ENCODE measurements at places on chromosomes 11 and 22.

DNA sequence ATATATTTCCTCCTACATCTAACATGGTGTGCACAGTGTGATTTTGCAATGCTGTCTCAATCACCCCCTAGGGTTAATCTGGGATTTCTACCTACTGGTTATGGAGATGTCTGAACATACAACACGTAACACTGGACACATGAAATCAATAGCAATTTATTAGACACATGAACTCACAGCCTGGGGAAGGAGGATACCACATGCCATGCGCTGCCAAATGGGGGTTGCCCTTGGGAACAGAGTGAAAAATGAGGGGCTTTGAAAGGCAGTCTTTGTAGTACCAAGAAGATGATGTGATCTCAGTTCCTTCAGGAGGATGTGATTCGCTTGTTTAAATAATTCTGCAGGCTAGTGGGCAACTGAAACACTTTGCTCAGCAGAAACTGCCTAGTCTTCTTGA, 253.6 kb upstream of the LRRC4C start:
- no peak for DNase-seq

GRCh38 chr22:46049726-46050450, 72.9 kb upstream of the WNT7B start:
- DNase-seq, result no peak

GRCh38 chr11:63622323-63622722, 8.1 kb upstream of the PLAAT3 start:
- no peak for DNase-seq

GRCh38 chr11:93072229-93072914, 102.9 kb downstream of the MTNR1B start:
- no peak for DNase-seq

GRCh38 chr22:50527921-50528681, 1.7 kb downstream of the TYMP start:
- no peak for DNase-seq

GRCh38 chr11:20337526-20338154, 25.9 kb upstream of the HTATIP2 start:
- no peak for DNase-seq

DNA sequence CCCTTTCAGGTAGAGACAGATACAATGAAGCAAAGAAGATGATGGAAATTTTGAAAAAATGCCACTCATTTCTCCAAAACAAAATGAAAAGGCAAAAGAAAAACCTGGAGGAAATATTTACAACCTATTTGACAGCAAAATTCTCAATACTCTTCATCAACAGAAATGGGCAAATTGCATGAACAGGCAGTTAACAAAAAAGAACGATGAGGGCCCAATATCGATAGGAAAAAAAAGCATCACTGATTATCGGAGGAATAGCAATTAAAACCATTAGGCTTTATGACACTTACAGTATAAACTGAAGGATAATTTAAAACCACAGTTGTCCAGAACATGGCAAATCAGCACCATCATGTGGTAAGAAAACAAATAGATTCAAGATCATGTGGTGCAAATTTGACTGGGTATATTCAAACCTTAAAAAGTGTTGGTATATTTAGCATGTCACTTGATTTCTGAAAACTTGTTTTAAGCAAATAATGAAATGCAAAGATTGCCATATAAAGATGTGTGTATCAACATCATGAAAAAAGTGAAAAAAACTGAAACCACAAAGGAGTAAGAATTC, 222.9 kb downstream of the BRD1 start:
- DNase-seq, result no peak

DNA sequence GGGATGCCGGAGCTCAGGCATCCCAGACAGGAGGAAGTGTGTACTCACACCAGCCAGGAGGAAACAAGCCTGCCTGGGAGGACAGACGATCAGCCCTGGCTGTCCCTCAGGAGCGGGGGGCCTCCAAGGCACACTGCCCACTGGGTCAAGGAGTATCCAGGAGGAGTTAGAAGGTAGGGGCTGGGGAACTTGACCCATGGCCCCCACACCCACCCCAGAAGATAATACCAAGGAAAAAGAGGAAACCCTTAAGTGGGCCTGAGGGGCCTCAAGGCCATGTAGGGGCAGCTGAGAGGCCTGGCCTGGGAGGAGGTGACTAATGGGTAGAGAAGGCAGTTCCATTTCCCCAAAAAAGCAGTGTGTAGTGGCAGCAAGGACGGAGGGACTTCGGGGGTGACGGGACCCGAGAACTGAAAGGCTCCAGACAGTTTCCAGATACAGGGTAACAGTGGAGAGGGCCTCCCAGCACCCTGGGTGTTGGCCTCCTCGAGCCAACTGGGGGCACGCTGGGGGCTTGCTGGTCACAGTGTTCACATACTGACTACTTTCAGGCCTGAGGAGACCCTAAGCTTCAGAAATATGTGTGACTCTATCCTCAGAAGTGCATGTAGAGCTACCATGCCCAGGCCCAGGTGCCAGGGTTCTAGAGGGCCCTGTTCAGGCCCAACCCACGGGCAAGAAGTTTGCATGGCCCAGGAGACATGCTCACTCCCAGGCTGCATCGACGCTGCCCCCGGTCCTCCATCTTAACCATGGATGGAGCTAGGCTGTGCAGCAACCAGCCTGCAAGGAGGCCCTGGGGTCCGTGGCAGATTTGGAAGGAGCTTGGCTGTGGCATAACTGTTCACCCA, 75.7 kb upstream of the PITPNB start:
- DNase-seq, result no peak

DNA sequence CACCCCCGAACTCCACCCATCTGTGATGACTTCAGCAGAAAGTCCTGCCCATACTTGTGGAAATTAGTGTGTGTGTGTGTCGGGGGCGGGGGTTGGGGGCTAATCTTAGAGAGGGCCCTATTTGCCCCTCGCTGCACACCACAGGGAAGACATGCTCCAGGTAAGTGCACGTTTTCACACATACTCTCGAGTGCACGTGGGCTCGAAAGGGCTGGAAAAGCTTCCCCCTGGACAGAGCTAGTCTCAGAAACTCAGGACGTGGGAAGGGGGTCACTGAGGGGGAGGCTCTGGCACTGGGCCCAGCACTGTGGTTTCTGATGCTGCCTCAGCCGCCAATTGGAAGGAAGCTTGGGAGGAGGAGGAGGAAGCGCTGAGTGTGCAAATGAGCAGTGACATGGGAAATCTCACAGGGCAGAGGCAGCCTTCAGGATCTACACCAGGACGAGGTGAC, 40.7 kb upstream of the CD82 start:
- no peak for DNase-seq

- no peak for DNase-seq
These were observed 40.9 kb downstream of the DGCR2 start for GRCh38 chr22:19081351-19081750.

DNA sequence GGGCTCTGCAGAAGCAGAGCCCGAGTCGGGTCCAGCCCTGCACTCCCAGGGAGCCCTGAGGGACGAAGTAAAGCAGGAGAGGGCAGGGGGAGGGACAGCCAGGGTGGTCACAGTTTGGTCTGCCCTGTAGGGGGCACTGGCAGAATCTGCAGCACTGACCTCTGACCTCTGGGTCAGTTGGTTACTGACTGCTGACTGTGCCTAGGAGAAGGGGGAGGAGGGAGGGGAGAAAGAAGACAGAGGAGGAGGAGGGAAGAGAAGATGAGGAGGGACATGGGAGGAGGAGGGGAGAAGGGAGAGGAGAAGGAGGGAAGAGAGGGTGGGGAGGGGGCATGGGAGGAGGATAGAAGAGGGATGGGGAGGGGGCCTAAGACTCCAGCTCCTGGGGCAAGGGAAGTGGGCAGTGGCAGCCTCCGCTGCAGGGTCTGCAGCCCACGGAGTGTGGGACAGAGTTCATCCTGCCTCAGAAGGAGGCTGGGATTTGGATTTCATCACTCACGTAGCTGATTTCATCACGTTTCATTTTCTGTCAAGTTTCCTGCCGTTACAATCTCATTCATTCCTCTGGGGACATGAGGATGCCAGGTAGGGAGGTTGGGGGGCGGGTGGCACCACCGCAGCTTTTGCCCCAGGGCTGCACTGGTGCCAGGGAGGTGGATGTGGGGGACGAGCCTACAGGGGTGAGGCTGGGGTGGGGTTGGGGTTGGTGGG, 55.2 kb downstream of the FLRT1 start:
- no peak for DNase-seq

DNA sequence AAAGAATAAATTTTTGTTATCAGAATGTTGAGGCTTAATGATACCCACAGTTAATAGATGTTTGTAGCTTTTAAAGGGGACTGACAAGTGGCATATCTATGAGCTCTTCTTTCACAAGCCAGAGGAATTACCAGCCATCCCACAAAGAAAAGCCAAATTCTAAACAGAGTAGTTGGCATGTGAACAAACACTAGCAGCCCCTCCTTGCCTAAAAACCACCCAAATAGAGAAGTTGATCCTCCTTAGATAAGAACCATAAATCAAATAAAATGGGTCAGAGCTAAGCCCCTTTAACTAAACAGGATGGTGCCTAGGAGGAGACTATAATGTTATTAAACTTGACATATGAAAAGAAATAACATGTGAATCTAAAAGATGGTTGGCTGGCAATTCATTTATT, 11.4 kb downstream of the LPXN start:
- DNase-seq, result no peak
